GM03348 (cell line): ENCODE measurements at places on chromosomes 12 and 14.

DNA sequence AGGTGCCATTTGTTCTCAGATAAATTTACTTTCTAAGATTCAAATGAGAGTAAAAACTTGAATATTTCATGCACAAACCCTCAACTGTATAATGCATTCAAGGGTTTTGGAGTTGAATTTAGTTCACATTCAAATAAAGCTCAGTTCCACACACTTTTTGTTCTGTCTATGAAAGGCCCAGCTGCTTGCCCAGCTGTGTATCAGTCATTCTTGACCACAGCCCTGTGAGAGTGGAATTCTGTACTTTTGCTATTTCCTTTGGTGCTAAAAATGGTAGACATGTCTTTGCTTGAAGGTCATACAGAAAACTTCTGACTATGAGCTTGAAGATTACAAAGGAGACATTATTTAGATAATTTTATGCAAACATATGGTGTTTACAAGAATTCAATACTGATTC, 110.4 kb downstream of the KCNC2 start:
- no peak for DNase-seq

GRCh38 chr14:68787092-68787992, 5.5 kb downstream of the ZFP36L1 start:
- DNase-seq, result no peak

GRCh38 chr12:23576372-23576771, 373.1 kb downstream of the SOX5 start:
- no peak for DNase-seq

- no peak for DNase-seq
Observed at GRCh38 chr12:92785563-92785950, 82.8 kb downstream of the PLEKHG7 start.

GRCh38 chr14:101077481-101078074, 174.1 kb upstream of the RTL1 start:
- peak; percentile 45 for DNase-seq

GRCh38 chr14:103087343-103087835, 3.4 kb downstream of the LBHD2 start:
- no peak for DNase-seq

DNA sequence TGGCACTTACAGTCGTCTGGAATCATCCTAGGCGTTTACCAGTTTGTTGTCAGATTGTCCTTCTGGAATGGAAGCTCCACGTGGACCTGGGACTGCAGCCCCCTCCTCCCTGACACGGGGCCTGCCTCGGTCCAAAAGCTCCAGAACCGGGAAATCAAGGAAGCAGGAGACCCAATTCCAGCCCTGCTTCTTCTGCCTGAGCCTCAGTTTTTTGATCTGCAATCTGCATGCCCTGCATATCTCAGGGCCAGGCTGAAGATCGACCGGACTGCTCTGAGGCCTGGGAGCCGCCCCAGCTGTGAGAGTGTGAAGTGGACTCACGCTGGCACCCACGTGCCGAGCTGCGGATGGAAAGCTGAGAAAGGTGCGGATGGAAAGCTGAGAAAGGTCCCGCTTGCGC, 98.6 kb downstream of the SETD3 start:
- no peak for DNase-seq

DNA sequence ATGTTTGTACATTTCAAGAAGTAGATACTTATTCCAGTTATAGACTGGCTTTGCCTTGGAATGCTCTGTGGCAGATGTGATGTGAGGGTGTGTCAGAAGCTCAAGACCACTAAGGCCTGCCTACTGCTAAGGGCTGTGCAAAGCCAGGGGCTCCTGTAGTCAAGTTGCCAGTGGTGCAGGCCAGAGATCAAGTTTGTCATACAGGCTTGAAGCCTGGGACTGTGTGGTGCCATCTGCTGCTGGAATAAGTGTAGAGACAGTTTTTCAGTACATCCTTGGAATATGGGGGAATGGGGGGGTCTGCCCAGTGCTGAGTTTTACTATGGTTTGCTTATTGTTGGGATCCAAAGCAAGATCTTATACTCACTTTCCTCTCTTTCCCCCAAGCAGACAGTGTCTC, 649.9 kb upstream of the FOXG1 start:
- no peak for DNase-seq

DNA sequence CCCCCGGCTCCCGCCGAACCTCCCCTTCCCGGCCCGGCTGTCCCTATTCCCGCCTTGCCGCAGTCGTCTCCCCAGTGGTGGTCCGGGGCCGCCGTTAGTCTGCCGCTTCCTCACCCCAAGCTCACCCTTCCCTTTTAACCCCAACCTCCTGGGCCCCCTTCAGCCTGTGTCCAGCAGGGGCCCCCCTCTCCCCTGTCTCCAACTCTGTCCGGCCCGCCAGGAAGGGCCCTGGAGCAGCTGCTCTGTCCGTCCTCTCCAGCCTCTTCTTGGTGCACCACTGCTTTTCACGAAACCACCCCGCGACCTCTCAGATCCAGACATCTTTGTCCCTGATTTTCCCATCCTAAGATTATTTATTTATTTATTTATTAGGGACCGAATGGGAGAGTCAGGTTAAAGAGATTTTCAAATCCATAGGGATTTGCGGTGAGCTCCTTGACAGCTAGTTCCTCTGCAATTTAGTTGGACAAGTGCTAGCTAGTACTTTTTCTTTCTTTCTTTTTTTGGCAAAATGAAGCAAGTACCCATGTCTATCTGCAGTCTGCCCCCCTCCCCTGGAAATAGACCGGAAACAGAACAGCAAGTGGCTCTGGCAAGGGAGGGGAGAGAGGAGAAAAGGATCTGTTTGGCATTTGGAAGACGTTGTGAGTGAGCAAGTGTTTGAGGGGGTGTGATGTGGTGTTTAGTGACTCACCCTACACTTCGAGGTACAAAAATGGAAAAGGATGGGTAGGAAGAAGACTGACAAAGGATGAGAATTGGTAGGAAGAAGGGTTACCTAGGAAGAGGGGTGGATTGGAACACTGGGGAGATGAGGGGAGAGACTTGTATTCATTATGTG, 632 bp downstream of the UBR7 start:
- DNase-seq, result peak; percentile 74

DNA sequence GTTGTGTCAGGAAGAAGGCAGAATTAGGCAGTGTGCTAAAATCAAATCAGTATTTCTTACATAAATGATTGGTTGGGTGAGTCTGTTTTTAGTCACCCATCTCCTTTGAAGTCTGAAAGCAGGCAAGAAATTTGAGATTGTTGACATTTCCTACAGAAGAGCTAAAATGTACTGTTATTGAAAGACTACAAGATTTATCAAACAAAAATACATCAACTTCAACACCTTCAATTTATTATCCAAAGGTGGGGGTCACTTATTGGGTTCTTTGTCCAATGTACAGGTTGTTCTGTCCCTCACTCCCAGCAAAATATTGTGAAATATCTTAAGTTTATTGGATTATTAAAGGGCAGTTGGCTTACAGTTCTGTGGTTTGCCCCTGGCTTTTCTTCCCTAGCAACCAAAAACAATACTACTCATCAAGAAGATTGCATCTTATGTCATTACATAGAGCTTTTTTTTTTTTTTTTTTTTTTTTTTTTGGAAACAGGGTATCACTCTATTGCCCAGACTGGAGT, 20.6 kb upstream of the PKP2 start:
- no peak for DNase-seq

DNA sequence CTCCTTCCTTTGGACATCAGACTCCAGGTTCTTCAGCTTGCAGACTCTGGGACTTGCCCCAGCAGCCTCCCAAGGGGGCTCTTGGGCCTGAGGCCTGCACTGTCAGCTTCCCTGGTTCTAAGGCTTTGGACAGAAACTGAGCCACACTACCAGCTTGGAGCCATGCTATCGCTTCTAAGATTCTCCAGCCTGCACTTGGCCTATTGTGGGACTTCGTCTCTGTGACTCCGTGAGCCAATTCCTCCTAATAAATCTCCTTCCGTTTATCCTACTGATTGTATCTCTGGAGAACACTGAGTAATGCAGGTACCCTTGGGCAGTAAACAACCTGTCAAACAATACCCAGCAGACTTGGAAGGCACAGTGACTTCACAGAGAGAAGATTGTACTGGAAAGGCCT, 24.9 kb upstream of the RHOJ start:
- DNase-seq, result no peak

DNA sequence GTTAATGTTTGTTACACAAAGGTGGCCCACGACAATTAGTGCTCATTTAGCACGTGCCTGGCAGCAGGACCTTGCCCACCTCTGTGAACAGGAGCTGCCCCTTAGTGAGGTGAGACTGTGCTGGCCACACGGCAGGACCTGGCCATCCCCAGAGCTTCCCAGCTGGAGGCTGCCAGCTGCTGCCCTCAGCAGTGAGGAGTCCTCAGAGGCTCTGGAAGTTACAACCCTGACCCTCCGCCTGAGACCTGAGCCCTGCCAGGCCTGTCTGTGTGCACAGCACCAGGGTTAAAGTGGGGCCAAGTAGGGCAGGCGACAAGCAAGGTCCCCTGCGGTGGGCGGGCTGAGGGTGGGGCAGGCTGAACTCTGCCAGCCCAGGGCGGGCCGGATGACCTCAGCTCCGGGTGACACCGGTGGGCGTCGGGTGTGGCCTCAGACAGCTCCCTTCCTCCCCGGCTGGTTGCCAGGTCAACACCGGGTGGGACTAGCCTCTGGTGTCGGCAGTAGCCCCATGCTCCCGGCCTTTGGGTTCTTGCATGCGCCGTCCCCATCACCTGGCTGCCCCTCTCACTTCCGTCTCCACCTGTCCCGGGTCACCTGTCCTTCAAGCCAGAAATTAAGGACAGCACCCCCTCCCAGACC, 9.2 kb upstream of the LBHD2 start:
- peak; percentile 49 for DNase-seq

- peak; percentile 77 for DNase-seq
Observed at GRCh38 chr12:6340032-6340638, 1.7 kb downstream of the TNFRSF1A start.

GRCh38 chr14:56004786-56005185, 113.4 kb upstream of the PELI2 start:
- DNase-seq, result peak; percentile 64

- DNase-seq, result no peak
Observed at GRCh38 chr14:104926619-104927431, 2.1 kb downstream of the PLD4 start.

DNA sequence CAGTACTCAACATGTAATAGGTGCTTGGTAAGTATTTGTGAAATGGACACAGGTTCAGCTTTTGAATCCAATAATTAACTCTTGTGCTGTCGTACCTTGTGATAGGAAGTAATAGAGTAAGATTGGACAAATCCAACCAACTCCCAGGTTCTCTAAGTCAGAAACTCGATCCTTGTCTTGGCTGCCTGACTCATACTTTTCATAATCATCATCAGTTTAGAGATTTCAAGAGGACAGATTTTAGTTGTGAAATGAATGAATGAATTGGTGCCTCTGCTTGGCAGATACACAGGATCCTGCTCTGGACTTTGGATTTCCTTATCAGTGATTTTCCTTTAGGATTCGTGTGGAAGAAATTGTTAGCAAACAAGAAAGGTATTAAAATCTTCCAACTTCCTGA, 1145.2 kb downstream of the AACS start:
- no peak for DNase-seq

DNA sequence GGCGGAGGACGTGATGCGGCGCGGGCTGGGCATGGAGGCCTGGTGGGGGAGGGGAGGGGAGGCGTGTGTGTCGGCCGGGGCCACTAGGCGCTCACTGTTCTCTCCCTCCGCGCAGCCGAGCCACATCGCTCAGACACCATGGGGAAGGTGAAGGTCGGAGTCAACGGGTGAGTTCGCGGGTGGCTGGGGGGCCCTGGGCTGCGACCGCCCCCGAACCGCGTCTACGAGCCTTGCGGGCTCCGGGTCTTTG, 303 bp downstream of the GAPDH start:
- DNase-seq, result no peak

DNA sequence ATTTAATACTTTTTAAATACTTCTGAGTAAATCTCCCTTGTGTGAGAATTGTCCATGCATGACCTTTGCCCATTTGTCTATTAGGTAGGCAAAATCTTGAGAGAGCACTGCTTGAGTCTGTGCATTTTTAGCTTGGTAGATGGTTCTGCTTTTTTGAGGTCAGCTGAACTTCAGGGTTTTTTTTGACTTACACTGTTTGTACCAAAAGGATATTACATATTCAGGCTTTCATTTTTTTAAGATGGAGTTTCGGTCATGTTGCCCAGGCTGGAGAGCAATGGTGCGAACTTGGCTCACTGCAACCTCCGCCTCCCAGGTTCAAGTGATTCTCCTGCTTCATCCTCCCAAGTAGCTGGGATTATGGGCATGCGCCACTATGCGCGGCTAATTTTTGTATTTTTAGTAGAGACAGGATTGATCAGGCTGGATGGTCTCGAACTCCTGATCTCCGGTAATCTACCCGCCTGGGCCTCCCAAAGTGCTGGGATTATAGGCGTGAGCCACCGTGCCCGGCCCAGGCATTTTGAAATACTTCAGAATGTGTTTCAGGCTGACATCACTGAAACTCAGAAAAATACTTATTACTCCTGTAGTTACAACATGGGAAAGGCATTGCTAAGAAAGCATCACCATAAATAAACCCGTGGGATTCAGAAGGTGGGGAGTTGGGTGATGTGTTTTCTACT, 11.1 kb downstream of the RASSF3 start:
- peak; percentile 11 for DNase-seq

GRCh38 chr12:97211416-97211930, 251.1 kb upstream of the RMST start:
- DNase-seq, result no peak
